ENCODE measurements at places on chromosomes 11 and 22. TPM values are rescaled to one million over a fixed set of nuclear protein-coding genes. Genes with fewer than 3 reads are reported as not detected.

IL17REL gene
- polyA plus RNA-seq: not detected

OR51G1 gene
- polyA plus RNA-seq: not detected

FOLH1 gene
- polyA plus RNA-seq: not detected

GRCh38 chr22:38240734-38241252, 32.0 kb downstream of the TMEM184B start:
- peak; percentile 93 for DNase-seq

DNA sequence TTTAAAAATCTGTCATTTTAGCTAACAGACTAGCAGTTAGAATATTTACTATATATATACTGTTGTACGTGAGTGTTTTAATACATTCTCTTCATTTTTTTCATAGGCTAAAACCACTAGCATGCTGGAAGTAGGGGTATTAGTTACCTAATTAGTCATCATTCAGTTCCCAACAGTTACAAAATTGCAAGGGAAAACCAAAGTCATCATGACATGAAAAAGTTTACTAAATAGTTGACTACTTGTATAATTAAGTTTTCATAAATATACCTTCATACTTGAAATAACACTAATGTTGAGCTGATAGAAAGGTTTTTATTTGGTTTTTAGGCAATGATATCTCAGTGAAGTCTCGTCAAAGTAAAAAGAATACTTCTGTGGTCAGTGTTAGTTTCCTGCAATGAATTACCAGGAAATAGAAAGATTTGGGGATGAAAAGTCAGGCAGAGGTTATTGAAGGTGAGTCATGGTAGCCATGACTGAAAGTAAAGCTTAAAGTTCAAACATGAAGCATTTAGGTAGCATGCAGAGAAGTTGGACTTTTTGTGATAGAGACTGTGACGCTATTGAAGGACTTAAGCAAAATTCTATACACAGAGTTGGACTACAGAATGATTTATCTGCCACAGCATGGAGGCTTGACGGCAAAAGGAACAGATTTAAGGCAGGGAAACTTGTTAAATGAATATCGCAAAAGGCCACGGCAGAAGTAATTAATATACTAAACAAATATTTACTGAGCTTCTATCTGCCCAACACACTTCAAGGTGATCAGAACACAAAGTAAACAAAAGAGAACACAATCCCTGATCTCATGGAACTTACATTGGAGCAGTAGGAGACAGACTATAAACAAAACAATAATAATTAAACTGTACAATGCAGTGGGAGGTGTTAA, 828.1 kb upstream of the FAT3 start:
- DNase-seq: no peak

DNA sequence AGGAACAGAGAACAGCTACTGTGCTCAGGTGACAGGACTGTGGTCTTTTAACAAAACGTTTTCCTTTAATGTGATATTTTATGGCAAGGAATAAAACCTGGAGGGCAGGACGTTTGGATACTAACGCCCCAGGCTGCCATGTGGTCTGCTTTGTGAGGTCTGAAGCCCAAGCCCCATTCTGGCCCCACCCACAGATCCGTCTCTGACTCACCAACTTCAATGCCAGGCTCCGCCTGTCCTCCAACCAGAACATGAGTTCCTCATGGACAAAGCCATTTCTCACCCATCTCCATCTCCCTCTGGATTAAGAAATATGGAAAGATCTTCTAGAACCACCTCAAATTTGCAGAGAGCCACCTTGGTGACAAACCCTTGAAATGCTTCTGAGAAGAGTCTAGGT, 148.8 kb downstream of the CRYBB2 start:
- DNase-seq: peak; percentile 84

DNA sequence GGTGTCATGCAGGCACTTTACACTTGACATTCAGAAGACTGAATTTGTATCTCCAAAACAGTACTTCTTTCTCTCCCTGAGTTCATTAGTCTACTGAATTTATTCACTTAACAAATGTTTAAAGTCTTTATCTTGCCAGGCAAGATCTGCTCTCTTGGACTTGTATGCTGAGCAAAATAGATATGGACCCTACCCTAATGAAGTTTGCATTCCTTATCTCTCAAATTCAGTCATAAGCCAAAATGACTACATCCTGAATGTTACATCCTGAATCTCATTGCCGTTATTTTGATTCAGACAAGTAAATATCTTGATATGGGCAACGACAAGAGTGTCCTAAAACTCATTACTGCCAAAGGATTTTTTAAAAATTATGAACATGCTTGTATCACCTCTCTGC, 29.7 kb downstream of the FAR1 start:
- no peak for DNase-seq

DNA sequence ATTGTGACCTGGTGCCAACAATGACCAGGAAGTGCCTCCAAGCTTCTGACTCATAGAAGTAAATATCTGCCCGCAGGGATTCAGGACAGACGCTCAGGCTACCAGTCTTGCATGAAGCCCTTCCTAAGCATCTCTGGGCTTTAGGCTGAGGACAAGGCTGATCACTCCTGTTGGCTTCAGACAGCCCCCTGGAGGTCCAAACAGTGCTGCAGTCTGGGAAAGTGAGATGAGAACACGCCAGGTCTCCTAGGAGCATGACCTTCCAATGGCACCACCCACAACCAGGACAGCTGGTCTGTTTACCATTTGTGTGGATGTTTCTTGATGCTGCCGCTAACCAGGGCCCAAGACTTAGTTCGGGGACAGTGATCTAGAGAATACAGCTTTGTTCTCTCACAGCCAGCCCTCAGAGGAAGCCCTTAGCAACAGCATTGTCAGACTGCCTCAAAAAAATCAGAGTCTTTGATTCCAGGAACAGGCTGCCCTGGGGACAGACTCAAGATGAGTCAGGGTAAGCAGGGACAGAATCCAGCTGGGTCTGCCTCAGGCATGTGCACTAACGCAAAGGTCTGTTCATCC, 111.2 kb downstream of the ZNF280B start:
- DNase-seq: peak; percentile 81

GRCh38 chr11:67365736-67366444, 7.5 kb downstream of the CLCF1 start:
- DNase-seq: no peak

GRCh38 chr11:1908618-1909017, 10.9 kb upstream of the TNNT3 start:
- no peak for DNase-seq

GRCh38 chr11:63804259-63804658, 9.0 kb upstream of the SPINDOC start:
- no peak for DNase-seq
